ENCODE measurements at places on chromosomes 3 and 15.

DNA sequence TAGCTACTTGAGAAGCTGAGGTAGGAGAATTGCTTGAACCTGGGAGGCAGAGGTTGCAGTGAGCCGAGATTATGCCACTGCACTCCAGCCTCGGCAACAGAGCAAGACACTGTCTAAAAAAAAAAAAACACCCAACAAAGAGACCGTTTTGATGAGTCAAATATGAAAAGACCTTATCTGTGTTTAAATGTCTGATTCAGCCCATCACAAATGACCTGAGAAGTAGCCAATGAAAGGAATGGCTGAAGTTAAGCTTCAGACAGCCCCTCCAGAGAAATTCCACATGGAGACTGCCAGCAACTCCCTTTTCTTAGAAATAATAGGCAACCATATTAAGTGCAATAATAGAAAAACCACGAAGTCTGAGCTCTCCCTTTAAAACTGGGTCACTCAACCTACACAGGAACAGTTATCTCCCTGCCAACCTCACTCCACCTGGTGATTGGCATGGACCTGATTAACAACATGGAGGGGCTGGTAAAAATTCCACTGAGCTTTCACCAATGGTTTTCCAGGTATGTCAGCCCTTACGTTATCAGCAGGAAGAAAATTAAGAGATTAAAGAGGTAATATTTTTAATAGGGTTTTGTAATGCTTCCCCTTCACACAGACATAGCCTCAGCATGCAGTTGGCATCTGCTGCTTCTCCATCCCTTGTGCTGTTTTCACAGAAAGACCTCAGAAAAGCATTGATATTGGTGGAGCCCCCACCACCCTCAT is 238.1 kb upstream of the STT3B start:
- no peak for DNase-seq

DNA sequence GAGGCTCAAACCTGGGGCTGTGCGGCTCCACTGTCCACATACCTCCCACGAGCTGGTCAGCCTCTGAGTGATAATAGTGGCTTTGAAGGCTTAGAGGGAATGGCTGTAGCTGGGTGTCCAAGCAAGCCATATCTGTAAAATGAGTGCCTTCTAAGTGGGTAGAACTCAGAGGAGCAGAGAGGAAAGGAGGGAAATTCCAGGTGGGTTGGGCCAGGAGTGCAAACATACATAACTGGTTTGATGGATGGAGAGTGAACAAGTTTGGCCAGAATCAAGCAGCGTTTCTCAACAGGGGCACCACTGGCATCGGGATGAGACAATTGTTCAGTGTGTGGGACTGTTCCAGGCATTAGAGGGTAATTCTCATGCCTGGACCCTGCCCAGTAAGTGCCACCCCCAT is 91.1 kb downstream of the ASB7 start:
- DNase-seq, result no peak

DNA sequence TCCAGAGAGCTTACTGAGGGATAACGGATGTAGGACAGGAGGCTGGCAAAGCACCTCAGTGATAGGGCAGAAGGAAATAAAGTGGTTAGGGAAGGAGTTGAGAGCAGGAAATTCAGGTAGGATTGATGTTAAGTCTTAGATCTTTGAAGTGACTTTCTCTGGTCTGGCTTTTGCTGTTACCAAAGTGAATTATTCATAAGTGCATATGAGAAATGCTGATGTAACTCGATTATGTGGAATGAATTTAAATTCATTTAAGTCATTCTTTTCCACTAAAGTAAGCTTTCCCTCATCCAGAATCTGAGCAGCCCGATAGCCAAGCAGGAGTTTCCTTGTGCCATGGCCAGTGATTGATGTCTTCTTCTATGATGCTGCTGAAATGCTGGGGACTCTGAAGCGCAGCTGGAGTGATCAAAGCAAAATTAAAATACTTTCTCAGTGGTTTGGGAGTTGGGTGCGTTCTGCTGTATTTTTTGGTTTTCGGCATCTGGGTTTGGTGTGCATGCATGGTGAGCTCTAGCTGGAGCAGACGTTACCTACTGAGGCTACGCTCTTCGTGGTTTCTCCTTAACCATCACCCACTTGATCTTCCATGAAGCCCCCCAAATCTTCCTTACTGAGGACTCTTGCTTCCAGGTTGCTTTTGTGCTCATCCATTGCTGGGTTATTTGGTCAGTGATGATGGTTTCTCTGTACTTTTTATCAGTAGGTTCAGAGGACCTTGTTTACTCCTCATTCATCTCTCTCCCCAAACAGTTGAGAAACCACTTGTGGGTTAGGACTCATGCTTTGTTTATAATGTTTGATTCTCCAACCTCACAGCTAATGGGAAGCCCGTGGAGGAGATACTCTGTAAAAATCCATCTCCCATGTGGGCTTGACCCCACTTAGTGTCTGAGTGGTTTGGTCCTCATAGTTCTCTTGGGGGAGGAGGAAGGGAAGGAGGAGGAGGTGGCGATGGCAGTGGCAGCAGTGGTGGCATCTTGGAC is 72.5 kb downstream of the IGF1R start:
- DNase-seq, result no peak

DNA sequence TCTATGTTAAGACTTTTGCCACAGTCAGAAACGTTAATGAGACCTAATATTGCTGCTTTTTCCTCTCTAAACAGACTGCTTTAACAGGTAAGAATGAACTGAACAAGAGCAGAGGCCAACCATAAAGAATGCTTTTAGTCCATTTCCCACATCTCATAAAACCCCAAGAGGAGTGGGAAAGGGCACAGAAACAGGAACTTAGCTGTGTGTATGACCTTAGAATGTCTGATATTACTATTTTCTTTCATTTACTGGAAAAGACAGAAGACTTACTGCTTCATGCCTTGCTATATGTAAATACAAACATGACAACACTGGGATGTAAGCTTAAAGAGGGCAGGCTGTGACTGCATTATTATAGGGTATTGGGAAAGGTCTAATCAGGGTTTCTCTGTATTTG is 115.0 kb downstream of the ISL2 start:
- no peak for DNase-seq

GRCh38 chr3:40166997-40167396 is 142.5 kb upstream of the EIF1B start:
- no peak for DNase-seq

GRCh38 chr3:49172551-49173041 is 1.2 kb downstream of the KLHDC8B start:
- DNase-seq, result no peak

GRCh38 chr3:66483006-66483405 is 17.8 kb downstream of the LRIG1 start:
- DNase-seq, result no peak

- no peak for DNase-seq
Measured at GRCh38 chr3:141021261-141021660, 29.9 kb upstream of the SPSB4 start.

GRCh38 chr3:193693774-193694173 is 100.8 kb downstream of the OPA1 start:
- no peak for DNase-seq

- no peak for DNase-seq
Measured at GRCh38 chr3:31621314-31621713, 88.6 kb downstream of the STT3B start.

DNA sequence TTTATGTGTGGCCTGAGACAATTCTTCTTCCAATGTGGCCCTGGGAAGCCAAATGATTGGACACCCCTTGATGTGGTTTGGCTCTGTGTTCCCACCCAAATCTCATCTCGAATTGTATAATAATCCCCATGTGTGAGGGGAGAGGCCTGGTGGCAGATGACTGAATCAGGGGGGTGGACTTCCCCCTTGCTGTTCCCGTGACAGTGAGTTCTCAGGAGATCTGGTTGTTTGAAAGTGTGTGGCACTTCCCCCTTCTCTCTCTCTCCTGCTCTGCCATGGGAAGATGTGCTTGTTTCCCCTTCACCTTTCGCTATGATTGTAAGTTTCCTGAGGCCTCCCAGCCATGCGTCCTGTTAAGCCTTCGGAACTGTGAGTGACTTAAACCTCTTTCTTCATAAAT is 60.1 kb upstream of the PARL start:
- no peak for DNase-seq

GRCh38 chr15:73865904-73866303 is 7.5 kb upstream of the TBC1D21 start:
- DNase-seq, result no peak

DNA sequence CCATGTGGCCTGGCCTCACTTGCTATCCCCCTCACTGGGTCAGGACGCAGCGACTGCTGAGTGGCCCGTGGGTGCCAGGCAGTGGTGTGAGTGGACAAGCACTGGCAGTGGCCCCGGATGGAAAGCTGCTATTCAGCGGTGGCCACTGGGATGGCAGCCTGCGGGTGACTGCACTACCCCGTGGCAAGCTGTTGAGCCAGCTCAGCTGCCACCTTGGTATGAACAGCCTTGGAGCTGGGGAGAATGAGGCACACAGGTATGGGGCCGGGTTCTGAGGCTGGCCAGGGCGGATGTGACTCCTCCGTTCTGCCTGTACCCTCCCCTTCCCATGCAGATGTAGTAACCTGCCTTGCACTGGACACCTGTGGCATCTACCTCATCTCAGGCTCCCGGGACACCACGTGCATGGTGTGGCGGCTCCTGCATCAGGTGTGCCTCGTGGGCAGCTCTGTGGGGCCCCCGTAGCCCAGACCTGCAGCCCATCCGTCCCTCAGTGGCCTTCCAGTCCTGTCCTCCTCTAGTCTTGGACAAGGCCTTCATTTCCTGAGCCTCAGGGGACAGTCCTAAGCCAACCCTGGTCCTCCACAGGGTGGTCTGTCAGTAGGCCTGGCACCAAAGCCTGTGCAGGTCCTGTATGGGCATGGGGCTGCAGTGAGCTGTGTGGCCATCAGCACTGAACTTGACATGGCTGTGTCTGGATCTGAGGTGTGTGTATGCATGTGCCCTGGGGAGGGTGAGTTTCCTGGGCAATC is 28.2 kb downstream of the NBEAL2 start:
- no peak for DNase-seq

DNA sequence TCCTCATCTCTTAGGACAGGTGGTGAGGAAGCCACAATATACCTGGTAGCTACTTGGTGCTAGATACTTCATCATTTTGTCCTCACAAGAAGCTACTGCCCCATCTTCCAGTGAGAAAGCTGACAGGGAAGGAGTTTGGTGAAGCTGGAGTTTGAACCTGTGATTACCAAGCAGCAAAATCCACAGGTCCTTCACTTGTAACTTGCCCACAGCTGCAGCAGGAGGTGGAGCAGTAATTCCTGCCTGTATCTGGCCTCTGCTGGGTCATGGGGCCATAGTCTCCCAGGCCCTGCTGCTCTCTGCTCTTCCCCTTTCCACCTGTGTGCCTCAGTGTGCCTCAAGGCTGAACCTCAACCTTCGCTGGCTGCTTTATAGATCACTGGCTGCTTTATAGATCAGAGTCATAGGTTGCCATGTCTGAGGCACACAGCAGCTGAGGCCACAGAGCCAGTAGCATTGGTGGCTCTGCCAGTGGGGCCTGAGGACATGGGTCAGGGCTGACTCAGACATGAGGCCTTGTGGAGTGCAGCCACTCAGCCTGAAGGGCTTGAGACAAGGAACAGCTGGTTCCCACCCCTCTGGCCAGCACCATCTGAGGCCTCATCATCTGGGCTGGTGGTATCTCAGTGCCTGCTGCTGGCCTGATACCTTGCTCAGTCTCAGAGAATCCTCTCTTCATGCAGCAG is 11.1 kb upstream of the CHRNB4 start:
- no peak for DNase-seq
